ENCODE measurements at places on chromosomes 16 and 17. TPM values are rescaled to one million over a fixed set of nuclear protein-coding genes. Genes with fewer than 3 reads are reported as not detected.

The OTOP3 gene
- total RNA-seq, result not detected

The KCNH6 gene
- total RNA-seq, result 0.48 TPM

The EPOP gene
- total RNA-seq, result 0.14 TPM

The NTN3 gene
- not detected for total RNA-seq

The CACNG3 gene
- not detected for total RNA-seq

The CXCL16 gene
- 72.6 TPM for total RNA-seq

The CCDC200 gene
- not detected for total RNA-seq

DNA sequence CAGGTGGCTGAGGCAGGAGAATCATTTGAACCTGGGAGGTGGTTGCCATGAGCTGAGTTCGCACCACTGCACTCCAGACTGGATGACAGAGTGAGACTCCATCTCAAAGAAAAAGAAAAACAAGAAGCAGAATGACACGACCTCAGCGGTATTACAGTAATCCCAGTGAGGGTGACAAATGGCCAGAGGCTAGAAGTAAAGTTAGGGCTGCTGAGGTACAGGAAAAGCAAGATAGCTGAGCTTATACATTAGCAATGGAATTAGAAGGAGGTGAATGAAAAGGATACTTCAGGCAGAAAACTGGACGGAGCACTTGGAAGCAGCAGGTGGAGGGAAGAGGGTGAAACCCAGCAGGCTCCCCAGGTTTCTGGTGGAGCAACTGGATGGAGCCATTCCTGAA, 26.1 kb upstream of the AMZ2 start:
- DNase-seq, result no peak
- H3K36me3 ChIP-seq, result no peaks in the 10 kb centered on the region
- H3K27ac ChIP-seq, result no peak overlapping the region
- H3K27me3 ChIP-seq, result no peaks in the 10 kb centered on the region
- H3K4me1 ChIP-seq, result no peaks in the 10 kb centered on the region

GRCh38 chr17:36195434-36196130, 976 bp downstream of the CCL3L1 start:
- no peak overlapping the region for H3K4me3 ChIP-seq
- peaks cover 8% of the 10 kb centered on the region for H3K4me1 ChIP-seq
- H3K27me3 ChIP-seq, result peaks cover 11% of the 10 kb centered on the region
- no peak for DNase-seq
- H3K36me3 ChIP-seq, result no peaks in the 10 kb centered on the region

- DNase-seq, result peak; percentile 33
- no peaks in the 10 kb centered on the region for H3K27me3 ChIP-seq
These were observed at the start of gene SPN for GRCh38 chr16:29663016-29663806. SPN (plus strand) TSS chr16:29663247; CDS start chr16:29663729, 482 bp downstream.

GRCh38 chr17:62888148-62888547, 77.9 kb upstream of the TANC2 start:
- H3K4me1 ChIP-seq, result peaks cover 9% of the 10 kb centered on the region
- H3K27me3 ChIP-seq, result no peaks in the 10 kb centered on the region
- no peak for DNase-seq
- H3K36me3 ChIP-seq, result no peaks in the 10 kb centered on the region
- no peak overlapping the region for H3K27ac ChIP-seq
- H3K4me3 ChIP-seq, result no peak overlapping the region

DNA sequence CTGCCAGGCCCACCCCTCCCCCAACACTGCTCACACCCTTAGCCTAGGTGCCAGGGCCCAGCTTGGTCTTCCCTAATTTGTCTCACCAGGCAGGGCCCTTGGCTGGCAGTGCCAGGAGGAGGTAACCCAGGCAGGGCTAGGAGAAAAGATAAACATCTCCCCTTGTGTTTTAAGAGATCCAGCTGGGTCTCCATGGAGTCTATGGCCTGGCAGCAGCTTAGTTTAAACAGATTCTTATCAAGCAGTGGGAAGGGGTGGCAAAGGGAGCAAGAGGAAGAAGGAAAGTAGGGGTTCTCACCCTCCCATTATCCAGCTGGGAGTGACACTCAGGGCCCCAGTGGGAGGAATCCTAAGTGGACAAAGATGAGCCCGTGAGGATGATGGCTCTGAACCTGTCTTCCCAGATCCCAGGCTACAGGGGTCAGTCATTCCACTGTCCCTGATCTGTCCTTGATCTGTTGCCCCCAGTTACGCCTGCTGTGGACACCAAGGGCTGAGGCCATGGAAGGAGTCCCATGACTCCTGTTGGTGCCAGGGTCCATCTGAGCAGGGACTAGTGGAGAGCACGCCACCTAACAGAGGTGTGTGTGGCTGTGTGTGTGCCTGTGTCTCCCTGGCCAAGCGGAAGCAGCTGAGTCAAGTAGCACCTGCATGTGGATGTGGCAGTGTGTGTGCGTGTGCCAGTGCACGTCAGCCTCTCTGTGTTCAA, 47.4 kb upstream of the MEIOC start:
- no peak overlapping the region for H3K4me3 ChIP-seq
- no peaks in the 10 kb centered on the region for H3K27me3 ChIP-seq
- H3K4me1 ChIP-seq, result no peaks in the 10 kb centered on the region
- no peak overlapping the region for H3K27ac ChIP-seq
- no peaks in the 10 kb centered on the region for H3K36me3 ChIP-seq
- DNase-seq, result no peak

- no peaks in the 10 kb centered on the region for H3K36me3 ChIP-seq
- H3K27ac ChIP-seq, result no peak overlapping the region
- no peak overlapping the region for H3K4me3 ChIP-seq
- H3K27me3 ChIP-seq, result no peaks in the 10 kb centered on the region
- H3K4me1 ChIP-seq, result no peaks in the 10 kb centered on the region
These were observed 41.1 kb upstream of the C16orf82 start for GRCh38 chr16:27025581-27025980.

DNA sequence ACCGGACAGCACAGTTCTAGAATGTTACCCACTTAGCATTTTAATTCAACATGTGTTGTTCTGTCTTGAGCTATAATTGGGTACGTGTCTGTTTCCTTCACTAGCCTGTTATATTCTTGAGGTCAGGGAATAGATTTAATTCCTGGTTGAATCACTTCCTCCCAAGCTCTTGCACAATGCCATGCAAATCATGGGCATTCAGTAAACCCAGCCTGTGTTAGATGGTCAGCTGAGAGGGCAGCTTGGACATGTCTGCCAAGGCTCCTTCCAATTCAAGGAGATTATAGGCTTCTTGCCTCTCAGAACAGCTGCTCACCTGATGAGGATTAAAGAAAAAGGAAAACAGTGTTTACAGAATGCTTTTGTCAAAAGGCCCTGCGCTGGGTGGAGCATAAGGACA, 12.6 kb downstream of the C1QTNF1 start:
- no peaks in the 10 kb centered on the region for H3K36me3 ChIP-seq
- peaks cover 9% of the 10 kb centered on the region for H3K4me1 ChIP-seq
- no peak for DNase-seq
- no peaks in the 10 kb centered on the region for H3K27me3 ChIP-seq
- H3K4me3 ChIP-seq, result no peak overlapping the region
- H3K27ac ChIP-seq, result no peak overlapping the region

DNA sequence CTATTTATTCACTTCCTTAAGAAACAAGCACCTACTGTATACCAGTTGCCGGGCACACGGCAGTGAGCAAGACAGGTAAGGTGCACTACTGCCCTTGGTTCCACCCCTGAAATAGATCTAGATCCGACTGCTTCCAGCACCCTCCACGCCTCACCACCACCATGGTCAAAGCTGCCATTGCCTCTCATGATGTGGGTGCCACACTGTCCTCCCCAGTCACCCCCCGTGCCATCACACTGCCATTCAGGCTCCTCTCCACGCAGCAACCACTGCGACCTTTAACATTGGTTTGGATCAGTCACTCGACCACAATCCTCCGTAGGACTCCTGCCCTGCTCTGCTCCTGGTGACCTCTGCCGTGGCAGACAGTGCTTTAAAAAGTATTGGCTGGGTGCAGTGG, 226.8 kb downstream of the CPPED1 start:
- H3K36me3 ChIP-seq, result no peaks in the 10 kb centered on the region
- H3K4me1 ChIP-seq, result no peaks in the 10 kb centered on the region
- no peak for DNase-seq
- H3K27me3 ChIP-seq, result no peaks in the 10 kb centered on the region
- H3K27ac ChIP-seq, result no peak overlapping the region

GRCh38 chr17:76452660-76453430, at the start of gene UBE2O:
UBE2O (minus strand) TSS chr17:76453152; CDS start chr17:76453141, 11 bp downstream.
- H3K27me3 ChIP-seq, result no peaks in the 10 kb centered on the region
- peak within 1 kb of the TSS; percentile 81 for H3K27ac ChIP-seq
- no peaks in the 10 kb centered on the region for H3K36me3 ChIP-seq

- no peak overlapping the region for H3K4me3 ChIP-seq
- peak; percentile 51 for DNase-seq
- no peaks in the 10 kb centered on the region for H3K4me1 ChIP-seq
- H3K36me3 ChIP-seq, result no peaks in the 10 kb centered on the region
- H3K27me3 ChIP-seq, result no peaks in the 10 kb centered on the region
- H3K27ac ChIP-seq, result no peak overlapping the region
These were observed 8.2 kb upstream of the CSNK1D start for GRCh38 chr17:82281502-82282238.

- peaks cover 8% of the 10 kb centered on the region for H3K36me3 ChIP-seq
- H3K4me1 ChIP-seq, result peaks cover 51% of the 10 kb centered on the region
- peak; percentile 94 for DNase-seq
- peak within 1 kb of the TSS; percentile 88 for H3K4me3 ChIP-seq
These were observed at the start of gene TLCD2 for GRCh38 chr17:1709971-1710806. TLCD2 (minus strand) TSS chr17:1710377; CDS start chr17:1710242, 135 bp downstream.

GRCh38 chr17:42809250-42809649, 10.6 kb downstream of the CNTD1 start:
- H3K4me1 ChIP-seq, result peaks cover 30% of the 10 kb centered on the region
- H3K27ac ChIP-seq, result no peak overlapping the region
- H3K36me3 ChIP-seq, result no peaks in the 10 kb centered on the region
- DNase-seq, result no peak
- H3K4me3 ChIP-seq, result no peak overlapping the region

DNA sequence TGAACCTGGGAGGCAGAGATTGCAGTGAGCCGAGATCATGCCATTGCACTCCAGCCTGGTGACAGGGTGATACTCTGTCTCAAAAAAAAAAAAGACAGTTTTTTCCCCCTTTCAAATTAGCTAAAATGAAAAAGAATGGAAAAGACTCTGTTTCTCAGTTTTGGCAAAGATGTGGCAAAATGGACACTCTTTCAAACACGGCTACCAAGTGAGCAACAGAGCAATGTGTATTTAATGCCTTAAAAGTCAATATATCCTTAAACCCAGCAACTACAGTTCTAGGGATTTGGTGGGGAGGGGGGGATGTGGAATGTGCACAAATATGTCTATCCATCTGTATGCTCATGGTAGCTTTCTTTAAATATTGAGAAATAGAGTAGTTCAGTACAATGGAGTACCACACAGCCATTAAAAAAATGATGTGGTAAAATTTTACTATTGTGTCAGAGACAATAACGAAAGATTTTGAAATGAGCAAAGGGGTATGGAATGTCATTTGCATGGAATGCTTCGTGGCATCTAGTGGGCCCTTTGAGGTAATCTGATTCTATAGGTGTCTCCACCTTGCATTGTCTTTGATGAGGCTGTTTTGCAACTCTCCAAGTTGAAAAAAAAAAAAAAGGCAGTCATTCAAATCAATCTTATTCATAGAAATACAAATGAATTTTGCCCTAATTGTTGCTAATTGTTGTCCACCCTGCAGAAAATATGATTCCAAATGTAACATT, 108.1 kb downstream of the AXIN2 start:
- no peak overlapping the region for H3K4me3 ChIP-seq
- no peaks in the 10 kb centered on the region for H3K27me3 ChIP-seq
- H3K27ac ChIP-seq, result no peak overlapping the region
- no peaks in the 10 kb centered on the region for H3K36me3 ChIP-seq
- DNase-seq, result no peak

All from transverse colon (tissue), 4 donors.